ENCODE measurements at places on chromosomes 5 and 9. TPM values are rescaled to one million over a fixed set of nuclear protein-coding genes. Genes with fewer than 3 reads are reported as not detected.

IL13 gene
- not detected for total RNA-seq

RASEF gene
- 0.39 TPM for total RNA-seq

HBEGF gene
- total RNA-seq: 18.6 TPM

LURAP1L gene
- total RNA-seq: 57.2 TPM

ARHGEF39 gene
- 40.2 TPM for total RNA-seq

PRRT1B gene
- not detected for total RNA-seq

TRIM52 gene
- total RNA-seq: 4.4 TPM

CYLC2 gene
- not detected for total RNA-seq

CWC27 gene
- 10.6 TPM for total RNA-seq

UBE2QL1 gene
- not detected for total RNA-seq

NFIB gene
- 25.9 TPM for total RNA-seq
